Stimulated activated CD4-positive, alpha-beta T cell treated with anti-CD3 and anti-CD28 coated beads, TNF-alpha, amount 100 ng/mL, for 1 hour (primary cell): ENCODE measurements at places on chromosomes 7 and 10.

GRCh38 chr7:41002741-41003610, 699.9 kb downstream of the INHBA start:
- DNase-seq = no peak

- DNase-seq = no peak
Measured at GRCh38 chr10:49281461-49281860, 17.5 kb upstream of the C10orf71 start.

- DNase-seq = no peak
Measured at GRCh38 chr7:143368387-143368786, 5.9 kb upstream of the FAM131B start.

GRCh38 chr7:144565586-144565985, 162.1 kb upstream of the NOBOX start:
- no peak for DNase-seq

DNA sequence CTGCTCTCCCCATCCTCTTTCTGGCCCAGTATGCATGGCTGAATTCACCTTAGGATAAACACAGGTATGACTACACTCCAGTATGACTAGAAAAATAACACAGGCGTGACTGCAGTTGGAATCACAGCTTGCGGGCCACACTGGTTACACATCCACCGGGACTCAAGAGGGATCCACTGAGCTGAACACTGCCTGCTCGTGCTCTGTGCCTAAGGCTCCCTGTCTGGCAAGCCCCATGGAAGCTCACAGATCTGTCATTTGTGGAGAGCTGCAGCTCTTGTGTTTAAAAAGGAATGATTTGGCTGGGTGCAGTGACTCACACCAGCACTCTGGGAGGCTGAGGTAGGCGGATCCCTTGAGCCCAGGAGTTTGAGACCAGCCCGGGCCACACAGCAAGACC, 26.8 kb downstream of the VOPP1 start:
- DNase-seq = no peak

DNA sequence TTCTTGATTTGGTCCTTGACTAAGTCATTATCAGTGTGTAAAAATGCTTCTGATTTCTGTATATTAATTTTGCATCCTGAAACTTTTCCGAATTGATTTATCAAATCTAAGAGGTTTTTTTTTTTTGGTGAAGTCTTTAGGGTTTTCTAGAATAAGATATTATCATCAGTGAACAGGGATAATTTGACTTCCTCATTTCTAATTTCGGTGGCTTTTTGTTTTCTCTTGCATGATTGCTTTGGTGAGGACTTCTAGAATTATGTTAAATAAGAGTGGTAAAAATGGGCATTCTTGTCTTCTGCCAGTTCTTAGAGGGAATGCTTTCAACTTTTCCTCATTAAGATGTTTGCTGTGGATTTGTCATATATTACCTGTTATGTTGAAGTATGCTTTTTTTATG, 170.5 kb downstream of the CCDC7 start:
- no peak for DNase-seq

DNA sequence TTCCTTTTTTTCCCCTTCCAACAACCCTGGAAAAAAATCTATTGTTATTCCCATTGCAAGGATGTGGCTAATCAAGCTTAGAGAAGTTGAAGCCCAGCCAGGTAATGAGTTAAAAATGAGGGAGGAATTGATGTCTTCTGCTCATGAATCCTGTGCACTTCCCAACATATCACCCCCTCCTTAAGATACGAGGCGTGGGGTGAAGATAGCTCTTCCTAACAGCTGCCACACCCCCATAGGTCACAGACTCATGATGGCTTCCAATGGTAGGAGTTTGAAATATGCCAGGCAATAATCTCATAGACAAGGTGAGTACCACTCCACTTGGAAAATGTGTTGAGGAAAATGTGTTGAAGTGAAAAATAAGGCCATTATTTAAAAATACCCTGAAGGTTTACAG, 71.3 kb upstream of the HECW1 start:
- DNase-seq = no peak

- DNase-seq = no peak
Measured at GRCh38 chr7:83575436-83575835, 73.5 kb downstream of the SEMA3E start.

GRCh38 chr10:53579773-53580172, 807.2 kb upstream of the MBL2 start:
- no peak for DNase-seq

DNA sequence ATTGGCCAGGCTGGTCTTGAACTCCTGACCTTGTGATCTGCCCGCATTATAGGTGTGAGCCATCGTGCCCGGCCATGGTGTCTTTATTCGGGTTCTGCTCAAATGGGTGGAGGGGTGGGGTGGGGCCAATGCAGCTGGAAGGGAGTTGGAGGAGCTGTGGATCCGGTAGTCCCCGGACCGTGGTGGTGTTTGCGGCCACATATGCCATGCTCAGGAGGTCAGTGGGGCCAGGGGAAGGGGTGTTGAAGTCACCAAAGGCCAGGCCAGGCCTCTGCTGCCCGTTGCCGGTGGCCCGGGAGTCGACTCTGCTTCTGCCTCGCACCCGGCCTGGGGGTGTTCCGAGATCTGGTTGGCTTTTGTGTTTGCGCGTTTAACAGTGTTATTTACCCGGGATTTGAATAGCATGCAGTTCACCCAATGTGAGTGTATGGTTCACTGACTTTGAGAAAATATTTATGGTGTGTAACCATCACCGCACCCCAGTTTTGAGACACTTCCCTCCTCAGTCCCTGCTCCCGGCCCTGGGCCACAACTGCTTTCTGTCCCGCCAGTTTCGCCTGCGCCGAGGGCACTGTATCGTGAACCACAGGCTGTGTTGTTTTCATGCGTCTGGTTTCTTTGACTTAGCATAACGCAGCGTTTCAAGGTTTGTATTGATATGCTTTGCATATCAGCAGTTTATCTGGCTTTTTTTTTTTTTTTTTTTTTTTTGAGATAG, 10.7 kb downstream of the INPP5A start:
- no peak for DNase-seq

- DNase-seq = no peak
Measured at GRCh38 chr10:112619556-112619955, 172.5 kb downstream of the VTI1A start.

DNA sequence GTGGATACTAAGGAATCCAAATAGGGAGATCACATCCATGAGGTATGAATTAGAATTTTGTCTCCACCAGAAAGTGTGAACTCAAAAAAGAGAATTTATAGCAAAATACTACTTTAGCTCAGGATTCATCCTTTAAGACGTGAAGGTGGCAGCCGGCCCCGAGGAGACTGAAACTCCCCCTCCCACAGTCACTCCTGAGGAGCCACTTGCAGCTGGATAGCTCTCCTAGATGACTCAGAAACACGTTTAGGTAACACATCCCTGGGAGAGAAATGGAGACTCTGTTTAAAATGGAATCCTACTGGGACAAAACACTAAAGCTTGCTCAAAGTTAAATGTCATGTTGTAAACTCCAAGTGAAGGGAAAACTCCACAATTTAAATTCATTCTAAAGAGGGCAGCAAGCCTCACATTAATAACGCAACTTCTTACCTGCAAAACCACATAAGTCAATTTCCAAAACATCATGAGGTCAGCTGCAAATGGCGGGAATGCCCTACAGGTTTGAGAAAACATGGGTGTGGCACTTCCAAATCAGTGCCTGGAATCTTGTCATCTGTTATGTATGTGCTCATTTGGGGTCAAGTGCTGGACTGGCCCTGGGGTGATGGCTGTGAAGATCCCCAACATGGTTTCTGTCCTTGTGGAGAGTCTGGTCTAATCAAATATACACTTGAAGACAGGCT, 46.2 kb downstream of the ICA1 start:
- no peak for DNase-seq

- DNase-seq = no peak
Measured at GRCh38 chr7:44105832-44106231, 1.7 kb downstream of the AEBP1 start.

GRCh38 chr10:54800741-54801421, at the start of gene PCDH15:
Gene PCDH15 (minus strand): TSS chr10:54801231. CDS start chr10:54664262, 136,969 bp downstream.
- DNase-seq = no peak

DNA sequence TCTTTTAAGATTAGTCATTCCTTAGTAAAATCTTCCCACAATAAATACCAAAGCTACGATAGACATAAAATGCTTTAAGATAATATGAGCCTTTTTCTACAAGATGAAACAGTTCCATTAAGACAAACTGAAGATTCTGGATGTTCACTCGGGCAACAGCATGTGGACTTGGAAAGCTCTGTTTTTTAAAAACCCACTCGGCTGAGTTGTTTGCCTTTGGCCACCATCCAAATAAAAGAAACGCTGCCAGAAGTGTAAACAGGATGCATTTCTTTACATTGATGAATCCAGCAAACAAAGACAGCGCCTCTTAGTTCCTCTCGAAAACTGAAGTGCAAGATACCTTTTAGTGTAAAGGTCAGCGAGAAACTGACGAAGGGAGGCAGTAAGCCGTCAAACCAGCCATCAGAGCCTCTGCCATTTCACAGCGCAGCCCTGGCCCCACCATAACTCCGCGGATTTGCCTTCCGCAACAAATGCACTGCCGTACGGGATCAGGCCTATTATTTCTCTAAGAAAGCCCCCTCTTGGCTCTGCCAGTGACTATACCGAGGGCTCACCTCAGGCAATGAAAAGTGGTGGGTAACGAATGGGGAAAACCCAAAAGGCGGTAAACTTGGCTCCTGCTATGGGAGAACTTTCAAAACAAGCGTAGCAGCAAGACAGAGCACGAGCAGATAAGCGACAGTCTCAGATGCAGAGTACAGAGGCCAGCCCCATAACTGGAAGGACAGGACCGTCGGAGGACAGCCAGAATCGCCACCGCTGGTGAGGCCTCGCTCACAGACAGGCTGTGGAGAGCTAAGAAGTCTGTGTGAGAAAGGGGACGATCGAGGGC, 41.4 kb downstream of the GNA12 start:
- no peak for DNase-seq

- no peak for DNase-seq
Measured at GRCh38 chr10:125152450-125153368, 7.7 kb downstream of the CTBP2 start.

GRCh38 chr10:91798649-91799611, 704 bp downstream of the TNKS2 start:
- DNase-seq = peak; percentile 11

DNA sequence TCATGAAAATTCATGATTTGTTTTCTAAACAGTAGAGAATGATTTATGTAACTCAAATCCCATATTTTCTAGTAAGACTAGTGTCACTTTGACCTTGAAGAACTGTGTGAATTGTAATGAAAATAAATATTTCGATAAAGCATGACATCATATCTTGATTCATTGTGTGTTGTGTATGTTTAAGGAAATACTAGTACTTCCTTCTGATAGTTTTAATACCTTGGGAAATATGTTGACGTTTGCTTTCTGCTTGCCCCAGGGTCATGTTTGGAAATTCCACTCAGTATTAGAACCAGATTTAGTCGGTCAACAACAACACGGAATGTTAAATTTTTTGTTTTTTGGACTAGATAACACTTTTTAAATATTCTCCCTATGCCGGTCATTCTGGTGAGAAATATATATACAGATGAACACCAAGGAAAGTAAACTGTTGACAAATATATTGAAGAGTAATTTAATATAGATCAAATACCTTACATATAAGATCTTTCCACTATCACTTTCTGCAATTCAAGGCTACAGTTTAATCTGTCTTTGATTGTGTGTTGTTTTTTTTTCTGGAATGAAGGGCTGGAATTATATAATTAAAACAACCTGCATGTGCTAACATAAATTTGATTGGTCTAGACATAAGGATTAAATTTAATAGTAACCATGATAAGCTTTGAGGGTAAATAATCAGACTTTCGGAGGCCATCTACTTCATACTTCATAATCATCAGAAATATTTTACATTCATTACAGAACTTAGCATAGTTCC, 126.2 kb downstream of the MDFIC start:
- DNase-seq = no peak

- DNase-seq = no peak
Measured at GRCh38 chr7:72101444-72101843, 310.7 kb downstream of the CALN1 start.

DNA sequence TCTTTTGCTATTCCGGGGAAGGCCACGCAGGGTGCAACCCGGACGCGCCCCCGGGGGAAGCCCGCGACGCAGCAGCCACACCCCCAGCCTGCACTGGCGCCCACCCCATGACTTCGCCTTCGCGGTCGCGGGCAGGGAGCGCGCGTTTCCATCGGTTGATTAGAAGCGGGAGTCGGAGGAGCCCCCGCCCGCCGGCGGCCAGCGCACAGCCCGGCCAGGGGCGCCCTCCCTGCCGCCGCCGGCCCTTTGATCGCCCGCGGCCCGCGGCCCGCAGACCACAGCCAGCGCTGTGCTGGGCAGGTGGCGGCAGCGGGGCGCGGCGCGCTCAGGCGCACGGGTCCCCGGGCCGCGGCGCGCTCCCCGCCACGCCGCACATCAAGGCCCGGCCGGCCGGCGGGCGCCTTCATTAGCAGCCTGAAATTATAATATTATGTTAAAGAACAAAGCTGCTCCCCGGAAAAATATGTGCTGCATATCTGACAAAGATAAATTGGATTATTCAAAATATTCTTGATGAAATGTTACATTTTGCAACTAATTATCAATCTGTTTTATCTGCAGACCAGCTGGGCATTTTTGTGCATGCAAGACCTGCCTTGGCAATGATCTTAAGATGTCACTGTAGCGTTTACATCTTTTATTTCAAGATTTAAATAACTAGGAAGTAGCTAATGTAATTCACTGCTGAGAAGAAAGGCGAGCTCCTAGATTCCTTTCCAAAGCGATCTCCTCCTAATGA, 160.7 kb upstream of the MKI67 start:
- DNase-seq = no peak

- DNase-seq = no peak
Measured at GRCh38 chr10:86472061-86472460, 49.5 kb downstream of the WAPL start.

- DNase-seq = no peak
Measured at GRCh38 chr10:33041783-33042437, 83.9 kb upstream of the ITGB1 start.

GRCh38 chr10:7580520-7580919, 86.2 kb downstream of the ITIH5 start:
- DNase-seq = no peak

DNA sequence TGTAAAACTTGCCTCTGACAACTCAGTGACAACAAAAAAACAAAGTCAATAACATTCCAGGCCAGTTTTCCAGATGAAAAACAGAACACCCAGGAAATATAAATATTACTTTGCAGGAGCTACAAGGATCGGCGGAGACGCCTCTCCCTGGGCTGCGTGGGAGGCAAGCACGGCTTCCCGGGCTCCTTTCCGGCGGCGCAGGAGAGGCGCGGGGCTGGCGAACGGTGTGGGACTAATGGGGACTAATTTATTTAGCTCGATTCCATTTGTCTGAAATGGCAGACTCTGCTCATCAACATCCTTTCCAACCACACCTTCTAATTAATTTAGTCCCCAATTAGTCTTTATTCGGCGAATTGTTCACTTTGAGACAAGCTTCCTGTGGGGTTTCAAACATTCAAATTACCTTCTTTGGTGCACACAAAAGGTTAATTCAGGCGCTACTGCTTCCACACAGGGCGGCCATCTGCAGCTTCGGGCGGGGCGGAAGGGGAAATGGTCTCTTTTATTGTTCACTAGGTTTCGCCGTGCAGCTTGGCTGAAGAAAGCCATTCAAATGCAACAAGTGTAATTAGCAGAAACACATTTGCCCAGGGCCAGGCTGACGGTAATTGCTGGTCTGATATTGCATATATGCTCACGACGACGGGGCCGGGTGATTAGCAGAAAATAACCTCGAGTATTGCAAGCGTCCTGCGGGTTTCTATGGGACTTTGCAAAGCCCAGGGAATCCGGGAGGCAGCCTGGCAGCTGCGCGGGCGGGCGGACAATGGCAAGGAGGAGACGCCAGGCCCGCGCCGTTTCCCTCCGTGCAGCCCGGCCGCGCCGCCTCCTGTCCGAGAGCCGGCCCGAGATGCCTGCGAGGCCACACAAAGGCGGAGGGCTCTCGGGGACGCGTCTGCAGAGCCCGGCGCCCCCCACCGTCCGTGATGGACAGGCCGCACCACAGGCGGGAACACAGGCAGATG, 270.1 kb downstream of the PTPRN2 start:
- DNase-seq = no peak
